ENCODE measurements at places on chromosomes 2 and 18. TPM values are rescaled to one million over a fixed set of nuclear protein-coding genes. Genes with fewer than 3 reads are reported as not detected.

- no peak overlapping the region for H3K4me3 ChIP-seq
- H3K36me3 ChIP-seq, result no peaks in the 10 kb centered on the region
- DNase-seq, result no peak
Observed at GRCh38 chr2:226705133-226705886, 94.3 kb downstream of the IRS1 start.

- no peaks in the 10 kb centered on the region for H3K36me3 ChIP-seq
- no peak overlapping the region for H3K27ac ChIP-seq
- no peaks in the 10 kb centered on the region for H3K4me1 ChIP-seq
Observed at GRCh38 chr18:49359732-49360444, 100.6 kb downstream of the DYM start.

- no peaks in the 10 kb centered on the region for H3K4me1 ChIP-seq
- no peak overlapping the region for H3K4me3 ChIP-seq
- DNase-seq, result no peak
- no peaks in the 10 kb centered on the region for H3K36me3 ChIP-seq
- no peak overlapping the region for H3K27ac ChIP-seq
Observed at GRCh38 chr2:104772996-104773395, 80.9 kb upstream of the POU3F3 start.

DNA sequence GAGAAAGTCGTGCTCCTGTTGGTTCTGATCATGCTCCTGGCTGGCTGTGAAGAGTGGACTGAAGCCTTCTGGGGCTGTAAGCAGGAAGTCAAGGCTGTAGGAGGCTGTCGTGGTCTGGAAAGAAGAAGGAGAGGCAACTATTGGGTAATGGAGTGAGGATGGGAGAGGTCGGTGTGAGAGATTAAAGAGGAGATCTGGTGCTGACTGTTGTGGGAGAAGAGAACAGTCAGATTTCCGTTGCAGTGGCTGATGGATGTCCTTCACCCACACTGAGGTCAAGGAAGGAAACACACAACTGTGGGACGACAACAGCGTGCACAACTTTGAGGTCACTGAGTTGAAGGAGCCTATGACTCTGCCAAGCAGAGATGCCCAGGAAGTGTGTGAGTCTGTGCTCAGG lies 2.8 kb upstream of the PSMD1 start:
- no peak for DNase-seq
- H3K4me3 ChIP-seq, result no peak overlapping the region
- peaks cover 13% of the 10 kb centered on the region for H3K4me1 ChIP-seq
- no peak overlapping the region for H3K27ac ChIP-seq
- no peaks in the 10 kb centered on the region for H3K27me3 ChIP-seq

DNA sequence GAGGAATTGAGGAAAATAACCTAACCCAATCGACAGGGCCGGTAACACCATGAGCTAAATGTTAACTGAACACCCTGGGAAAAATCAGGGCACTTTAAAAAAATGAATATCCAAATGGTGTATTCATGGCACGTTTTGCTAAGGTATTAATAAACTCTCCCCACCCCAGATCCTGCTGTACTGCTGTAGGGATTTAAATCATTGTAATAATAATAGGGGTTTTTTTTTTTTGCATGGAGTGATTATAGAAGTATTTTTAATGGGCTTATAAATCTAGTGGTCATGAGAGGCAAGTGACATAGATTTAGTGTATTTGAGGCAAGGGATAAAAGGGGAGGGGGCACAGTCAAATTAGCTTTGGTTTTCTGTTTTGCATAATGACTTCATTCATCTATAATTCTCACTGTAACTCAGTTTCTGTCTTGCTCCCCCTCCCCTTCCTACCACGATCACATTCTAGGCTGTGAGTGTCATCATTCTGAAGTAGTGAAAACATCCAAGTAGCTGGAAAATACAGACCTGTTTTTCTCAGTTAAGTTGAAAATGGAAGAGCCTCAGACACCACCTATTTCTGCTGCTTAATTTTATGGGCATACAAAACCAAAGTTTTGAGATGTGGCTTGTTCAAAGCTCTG lies 18.2 kb upstream of the MGAT5 start:
- H3K36me3 ChIP-seq, result no peaks in the 10 kb centered on the region
- no peak overlapping the region for H3K27ac ChIP-seq
- DNase-seq, result no peak
- no peaks in the 10 kb centered on the region for H3K27me3 ChIP-seq

GRCh38 chr2:134493797-134494196 lies 225.0 kb downstream of the TMEM163 start:
- H3K27ac ChIP-seq, result peak overlapping the region; percentile 53
- H3K4me1 ChIP-seq, result peaks cover 42% of the 10 kb centered on the region
- no peaks in the 10 kb centered on the region for H3K27me3 ChIP-seq
- H3K36me3 ChIP-seq, result no peaks in the 10 kb centered on the region
- H3K4me3 ChIP-seq, result no peak overlapping the region

- H3K36me3 ChIP-seq, result no peaks in the 10 kb centered on the region
- H3K27me3 ChIP-seq, result no peaks in the 10 kb centered on the region
- no peak for DNase-seq
- H3K4me1 ChIP-seq, result peaks cover 5% of the 10 kb centered on the region
- H3K27ac ChIP-seq, result no peak overlapping the region
- H3K4me3 ChIP-seq, result no peak overlapping the region
Observed at GRCh38 chr18:46622451-46622850, 34.6 kb downstream of the LOXHD1 start.

DNA sequence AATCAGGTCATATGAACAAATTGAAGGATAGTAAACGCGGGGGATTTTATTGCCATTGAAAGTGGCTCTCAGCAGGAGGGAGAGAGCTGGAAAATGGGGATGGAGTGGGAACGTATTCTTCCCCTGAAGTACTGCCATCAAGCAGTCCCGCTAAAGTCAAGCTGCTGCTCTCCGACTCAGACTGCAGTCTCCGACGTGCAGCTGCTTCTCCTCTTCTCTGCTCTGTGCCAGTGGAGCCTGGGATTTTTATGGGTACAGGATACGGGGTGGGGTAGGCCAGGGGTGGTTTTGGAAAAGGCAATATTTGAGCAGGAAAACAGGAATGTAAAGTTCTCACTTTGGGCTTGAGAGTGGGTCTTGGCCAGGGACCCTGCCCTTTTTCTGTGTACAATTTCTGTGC lies 33.0 kb downstream of the KCTD18 start:
- no peak for DNase-seq
- no peak overlapping the region for H3K27ac ChIP-seq
- no peaks in the 10 kb centered on the region for H3K27me3 ChIP-seq
- H3K4me1 ChIP-seq, result no peaks in the 10 kb centered on the region
- no peak overlapping the region for H3K4me3 ChIP-seq

GRCh38 chr2:159484532-159484931 lies 131.8 kb downstream of the BAZ2B start:
- DNase-seq, result no peak
- no peak overlapping the region for H3K4me3 ChIP-seq
- H3K27me3 ChIP-seq, result no peaks in the 10 kb centered on the region
- H3K36me3 ChIP-seq, result no peaks in the 10 kb centered on the region

DNA sequence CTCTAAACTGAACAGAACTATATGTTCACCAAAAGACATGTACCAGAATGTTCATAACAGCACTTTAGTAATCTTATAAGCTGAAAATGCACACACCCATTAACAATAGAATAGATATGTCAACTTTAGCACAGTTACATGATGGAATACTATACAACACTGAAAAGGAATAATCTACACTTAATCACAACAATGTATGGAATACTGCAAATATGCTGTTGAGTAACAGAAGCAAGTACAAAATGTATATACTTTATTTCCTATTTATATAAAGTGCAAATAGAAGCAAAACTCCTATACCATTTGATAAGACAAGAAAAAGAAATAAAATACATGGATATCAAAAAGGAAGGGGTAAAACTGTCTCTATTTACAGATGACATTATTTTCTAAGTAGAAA lies 352.8 kb downstream of the NCKAP5 start:
- no peak overlapping the region for H3K27ac ChIP-seq
- no peaks in the 10 kb centered on the region for H3K27me3 ChIP-seq
- no peaks in the 10 kb centered on the region for H3K36me3 ChIP-seq
- no peak for DNase-seq
- no peak overlapping the region for H3K4me3 ChIP-seq
- no peaks in the 10 kb centered on the region for H3K4me1 ChIP-seq

DNA sequence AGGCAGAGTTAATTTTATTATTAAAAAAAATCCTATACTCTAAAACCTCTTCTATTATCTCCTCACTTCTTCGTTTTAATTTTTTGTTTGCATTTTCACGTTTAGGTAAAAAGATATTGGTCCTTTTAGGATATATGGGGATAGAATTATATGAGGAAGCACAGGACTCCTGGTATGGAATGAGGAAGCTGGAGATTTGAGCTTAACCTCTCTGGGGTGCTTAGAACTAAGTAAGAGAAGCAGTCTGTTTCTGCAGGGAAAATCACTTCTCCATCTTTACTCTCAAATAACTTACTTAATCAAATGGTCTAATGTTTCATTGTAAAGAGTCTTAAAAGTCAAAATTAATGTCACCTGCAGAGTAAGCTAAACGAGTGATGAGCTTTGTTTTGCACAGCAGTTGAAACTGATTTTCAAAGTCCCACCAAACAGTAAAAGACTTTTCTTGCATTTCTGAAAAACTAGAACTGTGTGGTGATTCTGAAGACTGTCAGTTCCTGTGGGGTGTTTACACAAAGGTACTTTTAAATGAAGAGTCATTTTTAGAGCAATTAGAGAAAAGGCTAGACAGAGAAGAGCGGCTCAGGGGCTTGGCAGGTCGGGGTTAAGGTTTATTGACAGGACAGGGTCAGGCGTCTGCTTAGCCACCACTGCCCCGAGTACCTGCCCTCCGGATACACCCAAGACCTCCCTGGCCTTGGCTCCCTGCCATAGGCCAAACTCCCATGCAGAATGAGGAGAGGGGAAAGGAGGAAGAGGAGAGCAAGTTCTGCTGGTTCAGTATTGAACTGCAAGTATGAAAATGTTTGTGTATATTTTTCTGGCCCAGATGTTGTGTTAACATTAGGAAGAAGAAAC lies 21.6 kb downstream of the METAP1D start:
- no peak overlapping the region for H3K4me3 ChIP-seq
- H3K4me1 ChIP-seq, result peaks cover 16% of the 10 kb centered on the region
- no peaks in the 10 kb centered on the region for H3K27me3 ChIP-seq
- peak; percentile 33 for DNase-seq
- no peaks in the 10 kb centered on the region for H3K36me3 ChIP-seq

DNA sequence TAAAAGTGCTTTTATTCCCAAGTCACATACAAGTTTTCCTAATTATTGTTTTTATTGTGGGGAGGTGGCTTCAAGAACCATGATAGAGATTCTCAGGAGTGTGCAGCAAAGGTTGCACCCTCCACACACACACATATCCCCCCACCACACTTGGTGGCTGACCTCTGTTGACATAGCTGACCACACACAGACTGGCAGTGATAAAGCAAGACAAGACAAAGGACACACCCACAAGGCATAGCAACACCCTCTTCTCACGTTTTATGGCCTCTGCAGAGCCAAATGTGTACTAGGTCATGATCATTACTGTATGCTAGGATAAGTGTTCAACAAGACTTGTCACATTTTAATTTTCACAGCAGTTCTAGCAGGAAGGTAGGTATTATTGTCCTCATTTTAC lies 143.0 kb upstream of the EPC2 start:
- no peaks in the 10 kb centered on the region for H3K36me3 ChIP-seq
- DNase-seq, result no peak
- H3K27ac ChIP-seq, result no peak overlapping the region
- no peaks in the 10 kb centered on the region for H3K27me3 ChIP-seq
- H3K4me3 ChIP-seq, result no peak overlapping the region

DNA sequence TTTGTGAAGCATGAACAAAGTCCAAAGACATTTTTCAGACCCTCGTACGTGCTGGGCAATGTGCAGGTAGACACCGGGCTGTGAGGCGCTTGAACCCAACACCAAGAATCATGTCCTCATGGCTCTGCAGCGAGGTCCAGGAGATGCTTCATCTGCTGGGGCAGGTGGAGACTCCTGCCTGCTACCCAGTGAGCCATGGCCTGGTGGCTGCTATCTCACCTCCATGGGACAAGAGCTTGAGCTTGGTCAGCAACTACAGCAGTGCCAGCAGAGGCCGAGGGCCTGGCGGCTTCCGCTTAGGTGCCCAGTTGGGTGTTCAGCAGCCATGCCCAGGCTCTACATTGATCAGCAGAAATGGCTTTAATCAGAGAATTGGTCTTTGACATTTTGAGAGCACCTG lies 281.0 kb upstream of the HS6ST1 start:
- no peak overlapping the region for H3K27ac ChIP-seq
- H3K4me1 ChIP-seq, result no peaks in the 10 kb centered on the region
- H3K4me3 ChIP-seq, result no peak overlapping the region
- DNase-seq, result no peak

DNA sequence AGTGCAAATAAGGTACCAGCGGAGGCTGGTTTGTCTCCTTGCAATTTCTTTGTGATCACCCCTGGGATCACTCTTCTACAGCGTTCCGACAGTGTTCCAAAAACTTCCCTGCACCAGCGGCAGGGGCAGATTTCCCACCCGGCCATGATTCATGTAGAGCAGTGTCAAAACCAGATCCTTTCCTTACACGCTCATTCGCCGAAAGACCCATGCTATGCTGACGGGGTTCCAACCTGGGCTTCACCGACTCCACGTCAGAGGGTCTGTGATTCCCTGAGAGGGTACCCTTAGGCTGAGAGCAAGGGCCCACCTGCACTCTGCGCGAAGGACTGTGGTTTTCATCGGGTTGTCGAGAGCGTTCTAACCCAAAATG lies 423 bp upstream of the TTC27 start:
- H3K27ac ChIP-seq, result no peak overlapping the region
- peaks cover 3% of the 10 kb centered on the region for H3K4me1 ChIP-seq
- peaks cover 6% of the 10 kb centered on the region for H3K36me3 ChIP-seq
- H3K4me3 ChIP-seq, result peak overlapping the region; percentile 85
- peak; percentile 64 for DNase-seq
- no peaks in the 10 kb centered on the region for H3K27me3 ChIP-seq

DNA sequence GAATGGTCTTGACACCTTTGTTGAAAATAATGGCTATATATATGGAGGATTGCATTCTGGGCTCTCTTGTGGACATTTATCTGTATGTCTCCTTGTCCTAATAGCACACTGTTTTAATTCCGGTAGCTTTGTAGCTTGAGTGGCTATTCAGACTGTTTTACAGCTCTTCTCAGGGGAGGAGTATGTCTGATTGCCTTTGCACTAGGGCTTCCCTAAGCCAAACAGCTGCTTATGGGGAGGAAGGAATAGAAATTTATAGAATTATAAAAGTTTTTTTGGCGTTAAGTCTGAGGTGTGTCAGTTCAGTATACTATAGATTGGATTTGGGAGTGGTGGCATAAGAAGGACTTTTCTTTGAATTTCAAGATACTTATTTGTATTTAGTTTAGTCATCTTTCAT lies 12.6 kb downstream of the SEH1L start:
- no peak overlapping the region for H3K4me3 ChIP-seq
- H3K27me3 ChIP-seq, result no peaks in the 10 kb centered on the region
- H3K27ac ChIP-seq, result no peak overlapping the region
- no peak for DNase-seq
- peaks cover 26% of the 10 kb centered on the region for H3K36me3 ChIP-seq

Gene LRATD1
- total RNA-seq, result 1.5 TPM

Gene PREPL
- 30.7 TPM for total RNA-seq

Gene MYO3B
- total RNA-seq, result not detected

Gene PNKD
- total RNA-seq, result 173 TPM

Gene LRRFIP1
- total RNA-seq, result 66.3 TPM

Gene RBM44
- total RNA-seq, result 0.67 TPM

Gene RND3
- 3.0 TPM for total RNA-seq

Gene GDF7
- 0.14 TPM for total RNA-seq

Gene EFR3B
- 12.9 TPM for total RNA-seq

Gene TRIP12
- 92.6 TPM for total RNA-seq

Measured in cardiac muscle cell (in vitro differentiated cells and primary cell).